ENCODE measurements at places on chromosomes 16 and 17. TPM values are rescaled to one million over a fixed set of nuclear protein-coding genes. Genes with fewer than 3 reads are reported as not detected.

DNA sequence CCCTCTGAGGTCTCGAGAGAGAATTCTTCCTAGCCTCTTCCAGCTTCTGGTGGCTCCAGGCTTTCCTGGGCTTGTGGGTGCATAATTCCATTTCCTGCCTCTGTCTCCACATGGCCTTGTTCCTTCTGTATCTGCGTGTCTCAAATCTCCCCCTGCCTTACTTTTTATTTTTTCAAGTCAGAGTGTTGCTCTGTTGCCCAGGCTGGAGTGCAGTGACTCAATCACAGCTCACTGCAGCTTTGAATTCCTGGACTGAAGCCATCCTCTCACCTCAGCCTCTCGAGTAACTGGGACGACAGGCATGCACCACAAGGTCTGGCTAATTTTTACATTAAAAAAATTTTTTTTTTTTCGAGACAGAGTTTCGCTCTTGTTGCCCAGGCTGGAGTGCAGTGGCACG, 120.6 kb downstream of the SHISA9 start:
- H3K36me3 ChIP-seq: no peaks in the 10 kb centered on the region
- H3K4me3 ChIP-seq: no peak overlapping the region
- H3K4me1 ChIP-seq: peaks cover 4% of the 10 kb centered on the region
- H3K27me3 ChIP-seq: no peaks in the 10 kb centered on the region

DNA sequence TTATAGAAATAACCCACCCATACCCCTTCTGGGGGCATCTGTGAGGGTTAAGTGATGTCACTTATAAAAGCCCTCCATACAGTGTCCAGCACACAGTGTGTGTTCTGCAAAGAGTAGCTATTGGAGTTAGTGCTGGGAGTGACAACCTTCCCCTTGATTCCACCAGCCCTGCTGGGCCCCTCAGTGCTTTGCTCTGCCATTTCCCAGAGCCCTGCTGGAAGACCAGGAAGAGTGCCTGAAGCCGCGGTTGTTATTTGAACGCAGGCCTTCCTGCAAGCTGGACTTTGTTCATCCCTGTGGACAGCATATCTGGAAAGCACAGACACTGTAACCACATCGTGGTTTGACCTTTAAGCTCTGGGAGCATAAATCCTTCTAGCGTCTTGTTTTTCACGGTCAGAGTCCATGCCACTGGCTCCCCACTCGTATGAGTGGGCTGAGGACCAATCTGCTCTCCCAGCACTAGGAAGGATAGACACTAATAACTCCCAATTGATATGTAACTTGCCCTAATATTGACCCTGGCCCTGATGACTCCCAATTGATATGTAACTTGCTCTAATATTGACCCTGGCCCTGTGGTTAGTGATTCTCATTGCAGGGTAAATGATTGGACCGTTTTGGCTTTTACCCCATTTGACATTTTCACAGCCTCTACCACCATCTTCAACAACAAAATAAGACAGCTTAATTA, 297.1 kb upstream of the MAF start:
- no peaks in the 10 kb centered on the region for H3K4me1 ChIP-seq
- no peak for DNase-seq
- no peak overlapping the region for H3K4me3 ChIP-seq

- no peak overlapping the region for H3K4me3 ChIP-seq
- H3K4me1 ChIP-seq: no peaks in the 10 kb centered on the region
- H3K27ac ChIP-seq: no peak overlapping the region
- peaks cover 21% of the 10 kb centered on the region for H3K36me3 ChIP-seq
- no peaks in the 10 kb centered on the region for H3K27me3 ChIP-seq
These were observed 21.9 kb upstream of the CAPN15 start for GRCh38 chr16:505479-506245.

DNA sequence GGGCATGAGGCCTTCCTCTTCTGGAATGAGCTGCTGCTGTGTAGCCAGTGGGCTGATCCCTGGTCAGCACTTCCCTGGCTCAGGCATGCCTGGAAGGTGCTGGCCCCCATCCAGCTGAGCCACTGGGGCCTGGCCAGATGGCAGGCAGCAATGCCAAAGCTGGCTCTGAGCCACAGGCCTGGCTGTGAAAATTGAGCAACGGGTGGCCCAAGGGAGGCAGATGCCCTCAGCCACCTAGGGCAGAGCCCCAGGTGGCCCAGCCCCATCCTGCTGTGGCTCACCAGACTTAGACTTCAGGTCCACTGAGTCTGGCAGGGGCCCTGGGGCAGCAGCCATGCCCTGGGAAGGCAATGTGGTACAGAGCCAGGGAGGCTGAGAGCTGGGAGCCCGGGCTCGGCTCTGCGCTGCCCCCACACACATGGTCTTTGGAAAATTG, 8.5 kb upstream of the CRHR1 start:
- H3K27ac ChIP-seq: no peak overlapping the region
- no peaks in the 10 kb centered on the region for H3K36me3 ChIP-seq
- peaks cover 58% of the 10 kb centered on the region for H3K27me3 ChIP-seq
- peak; percentile 92 for DNase-seq

GRCh38 chr17:6471531-6472465, 27.5 kb downstream of the PIMREG start:
- H3K27me3 ChIP-seq: no peaks in the 10 kb centered on the region
- H3K4me3 ChIP-seq: peak overlapping the region; percentile 7
- no peak overlapping the region for H3K27ac ChIP-seq
- H3K36me3 ChIP-seq: peaks cover 29% of the 10 kb centered on the region
- peak; percentile 94 for DNase-seq
- H3K4me1 ChIP-seq: peaks cover 19% of the 10 kb centered on the region

The DRC3 gene
- total RNA-seq: 2.3 TPM

The RNF222 gene
- total RNA-seq: not detected

The MPG gene
- 62.8 TPM for total RNA-seq

The C17orf107 gene
- 3.6 TPM for total RNA-seq

All from MCF 10A (cell line).